ENCODE measurements at places on chromosomes 11 and 22.

GRCh38 chr11:63908631-63909401 lies 8.1 kb downstream of the RCOR2 start:
- DNase-seq, result no peak

- DNase-seq, result no peak
Observed at GRCh38 chr11:126415669-126416420, 60.4 kb downstream of the ST3GAL4 start.

GRCh38 chr11:65778901-65779668 lies 1.7 kb downstream of the AP5B1 start:
- peak; percentile 40 for DNase-seq

GRCh38 chr11:32829680-32830412 lies at the start of gene PRRG4:
Gene PRRG4, plus strand, starts transcription at chr11:32829927. Its CDS starts 603 bp downstream, at chr11:32830530.
- peak; percentile 90 for DNase-seq

- DNase-seq, result no peak
Observed at GRCh38 chr22:18110954-18111758, 547 bp downstream of the TUBA8 start.

DNA sequence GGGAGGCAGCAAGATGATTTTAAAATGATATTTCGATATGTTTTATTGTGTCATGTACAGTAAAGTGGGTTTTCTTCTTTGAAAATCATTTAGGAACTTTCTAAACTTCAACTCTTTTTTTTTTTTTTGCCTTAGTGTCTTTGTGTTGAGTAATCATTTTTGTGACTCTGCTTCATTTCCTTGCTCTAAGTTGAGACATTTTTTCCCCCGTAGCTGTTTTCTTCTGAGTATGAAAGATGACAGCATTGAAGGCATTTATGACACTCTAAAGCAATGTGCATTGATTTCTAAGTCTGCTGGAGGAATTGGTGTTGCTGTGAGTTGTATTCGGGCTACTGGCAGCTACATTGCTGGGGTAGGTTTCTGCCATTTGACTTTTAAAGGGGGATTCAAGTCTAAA lies 23.5 kb downstream of the RRM1 start:
- no peak for DNase-seq

- DNase-seq, result no peak
Observed at GRCh38 chr22:46079861-46080821, 70.2 kb upstream of the PPARA start.

- DNase-seq, result no peak
Observed at GRCh38 chr11:15968461-15969130, 387.8 kb downstream of the SOX6 start.

GRCh38 chr22:24146791-24147353 lies 34.4 kb upstream of the SUSD2 start:
- peak; percentile 62 for DNase-seq

All from islet precursor cell (in vitro differentiated cells).